ENCODE measurements at places on chromosomes 11 and 22. TPM values are rescaled to one million over a fixed set of nuclear protein-coding genes. Genes with fewer than 3 reads are reported as not detected.

The GDPD4 gene
- not detected for total RNA-seq

The PDXP gene
- total RNA-seq = 50.6 TPM

The APOL6 gene
- total RNA-seq = 29.1 TPM

The OR8D1 gene
- total RNA-seq = not detected

The ABCC8 gene
- not detected for total RNA-seq

The KRTAP5-11 gene
- total RNA-seq = not detected

The P2RY6 gene
- not detected for total RNA-seq

The MS4A12 gene
- total RNA-seq = not detected

The MOGAT2 gene
- total RNA-seq = not detected

The SCT gene
- total RNA-seq = not detected

The CSKMT gene
- total RNA-seq = 46.9 TPM

The GLB1L2 gene
- total RNA-seq = 8.6 TPM

The TCF20 gene
- total RNA-seq = 68.0 TPM

The TMEM191B gene
- total RNA-seq = 1.2 TPM

The IGSF9B gene
- total RNA-seq = 23.1 TPM

The HBD gene
- not detected for total RNA-seq

The HMGXB4 gene
- total RNA-seq = 37.7 TPM

The OR8D4 gene
- total RNA-seq = not detected

The TMEM25 gene
- total RNA-seq = 9.6 TPM

The CCDC188 gene
- not detected for total RNA-seq

The OR6T1 gene
- not detected for total RNA-seq

The SCGB1D1 gene
- not detected for total RNA-seq

The HTR3A gene
- not detected for total RNA-seq

The RAB3IL1 gene
- total RNA-seq = not detected

The ASRGL1 gene
- 6.8 TPM for total RNA-seq

The GNAZ gene
- 2.1 TPM for total RNA-seq

The LDLRAD3 gene
- 0.27 TPM for total RNA-seq

The FGF19 gene
- total RNA-seq = not detected

The SHANK2 gene
- total RNA-seq = not detected

The IGSF22 gene
- 0.92 TPM for total RNA-seq

The FAM168A gene
- total RNA-seq = 11.7 TPM

The TENM4 gene
- not detected for total RNA-seq

The OR8K1 gene
- total RNA-seq = not detected

The GGT1 gene
- 42.0 TPM for total RNA-seq

The MFRP gene
- total RNA-seq = not detected

The THY1 gene
- 0.36 TPM for total RNA-seq

The OR52E8 gene
- total RNA-seq = not detected

The PDE2A gene
- total RNA-seq = 0.72 TPM

The SYCE3 gene
- total RNA-seq = not detected

The TRIM48 gene
- not detected for total RNA-seq

The TCN2 gene
- 0.19 TPM for total RNA-seq

The MMP7 gene
- not detected for total RNA-seq

The ISX gene
- not detected for total RNA-seq

The C11orf16 gene
- not detected for total RNA-seq

The CD3D gene
- 407 TPM for total RNA-seq

The POTEH gene
- not detected for total RNA-seq

The LRRC56 gene
- 1.8 TPM for total RNA-seq

The PATE3 gene
- not detected for total RNA-seq

The ACTN3 gene
- 0.23 TPM for total RNA-seq

The BTG4 gene
- not detected for total RNA-seq

The NAALADL1 gene
- total RNA-seq = 10.3 TPM

The ACR gene
- total RNA-seq = not detected

The CYP2D6 gene
- total RNA-seq = 1.4 TPM
